Naive thymus-derived CD4-positive, alpha-beta T cell (primary cell): ENCODE measurements at places on chromosomes 6 and 20. TPM values are rescaled to one million over a fixed set of nuclear protein-coding genes. Genes with fewer than 3 reads are reported as not detected.
A peak's percentile ranks its signal among the peaks of the same experiment; 100 is the strongest.

The KCNK16 gene
- not detected in 2 replicates for total RNA-seq

The CST5 gene
- total RNA-seq = not detected

The RUNX2 gene
- 13.9 TPM for total RNA-seq

- no peak for DNase-seq
Measured at GRCh38 chr20:20546402-20546801, 166.0 kb downstream of the RALGAPA2 start.

GRCh38 chr6:131322125-131322524 lies 186.9 kb downstream of the AKAP7 start:
- DNase-seq = no peak

- DNase-seq = no peak
Measured at GRCh38 chr6:145749632-145750031, 14.3 kb upstream of the EPM2A start.

The TMEM14C gene
- 40.4 TPM for total RNA-seq

- no peak for DNase-seq
Measured at GRCh38 chr6:29947077-29947980, 5.0 kb downstream of the HLA-A start.

DNA sequence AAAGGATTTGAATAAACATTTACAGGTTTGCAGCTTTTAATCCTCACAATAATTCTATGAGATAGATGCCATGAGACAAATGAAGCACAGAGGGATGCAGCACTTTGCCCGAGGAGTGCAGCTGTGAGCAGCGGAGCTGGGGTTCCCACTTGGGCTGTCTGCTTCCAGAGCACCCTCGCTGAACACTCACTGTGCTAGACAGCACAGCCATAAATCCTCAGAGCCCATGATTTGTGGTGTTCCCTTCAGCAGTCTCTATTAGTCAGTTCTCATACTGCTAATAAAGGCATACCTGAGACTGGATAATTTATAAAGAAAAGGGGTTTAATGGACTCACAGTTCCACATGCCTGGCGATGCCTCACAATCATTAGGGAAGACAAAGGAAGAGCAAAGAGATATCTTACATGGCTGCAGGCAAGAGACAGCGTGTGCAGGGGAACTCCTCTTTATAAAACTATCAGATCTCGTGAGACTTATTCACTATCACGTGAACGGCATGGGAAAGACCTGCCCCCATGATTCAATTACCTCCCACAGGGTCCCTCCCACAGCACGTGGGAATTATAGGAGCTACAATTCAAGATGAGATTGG lies 25.3 kb upstream of the CTAGE9 start:
- no peak for DNase-seq

DNA sequence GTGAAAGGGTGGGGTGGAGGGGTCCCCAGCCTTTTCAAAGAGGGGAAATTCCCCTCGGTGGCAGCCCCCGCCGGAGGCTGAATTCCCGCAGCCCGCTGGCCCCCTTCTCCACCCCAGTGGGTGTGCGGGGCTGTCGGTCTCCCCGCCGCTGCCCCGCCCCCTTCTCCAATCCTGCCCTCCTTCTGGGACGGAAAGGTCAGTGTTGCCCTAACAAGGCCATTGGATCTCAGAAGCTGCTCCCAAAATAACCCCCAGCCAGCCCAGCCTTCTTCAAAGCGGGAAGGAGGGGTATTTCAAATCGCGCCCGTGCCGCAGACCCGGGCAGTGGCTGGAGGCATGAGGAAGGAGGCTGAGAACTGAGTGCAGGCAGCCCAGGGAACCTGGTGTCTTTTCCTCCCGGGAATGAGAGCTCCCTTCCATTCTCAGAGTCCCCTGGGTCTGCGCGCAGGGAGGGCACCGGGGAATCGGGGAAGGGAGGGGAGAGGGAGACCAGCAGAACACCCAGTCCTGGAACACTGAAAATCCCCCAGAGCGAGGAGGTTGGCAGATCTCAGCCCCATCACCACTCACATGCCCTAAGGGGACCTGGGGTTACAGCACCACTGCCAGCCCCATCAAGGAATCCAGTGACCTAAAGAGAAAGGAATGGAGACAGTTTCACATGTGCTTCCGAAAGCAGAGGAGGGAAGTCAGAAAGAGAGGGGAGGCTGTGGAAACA lies at the start of gene JPH2:
TSS of gene JPH2 (minus strand) at position 135 of the 718 bp plus-strand sequence. CDS start 483 bp downstream, outside the sequence.
- no peak for DNase-seq

DNA sequence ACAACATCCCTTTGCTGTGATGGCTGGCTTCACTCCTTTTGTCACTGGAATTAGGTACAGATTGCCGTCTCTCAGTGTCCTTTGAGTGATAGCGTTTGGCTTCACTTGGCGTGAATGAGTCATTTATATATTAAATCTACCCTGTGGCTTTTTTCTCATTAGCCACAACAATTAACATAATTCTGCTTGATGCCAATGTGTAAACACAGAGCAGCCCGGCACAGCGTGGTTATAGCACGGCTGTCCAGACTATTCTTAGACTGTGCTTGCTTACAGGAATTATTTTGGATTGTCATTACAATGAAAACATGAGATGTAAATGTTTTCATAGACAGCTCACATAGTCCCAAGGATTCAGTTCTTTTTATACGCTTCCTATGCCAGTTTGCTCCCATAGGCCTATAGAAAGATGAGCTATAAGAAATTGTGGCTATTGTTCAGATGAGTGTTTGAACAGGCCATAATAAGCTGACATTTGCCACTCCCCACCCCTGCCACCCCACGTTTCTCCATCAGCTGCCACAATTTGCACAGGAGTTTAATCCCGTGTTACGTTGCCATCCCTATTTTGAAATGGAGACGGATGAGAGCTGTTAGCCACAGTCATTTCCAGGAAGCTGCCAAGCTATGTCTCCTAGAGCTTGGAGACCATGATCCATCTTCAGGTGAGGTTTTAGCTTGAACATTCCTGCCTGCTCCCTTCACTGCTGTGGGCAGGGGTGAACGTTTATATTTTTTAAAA lies 65.9 kb downstream of the PPP1R14C start:
- no peak for DNase-seq

DNA sequence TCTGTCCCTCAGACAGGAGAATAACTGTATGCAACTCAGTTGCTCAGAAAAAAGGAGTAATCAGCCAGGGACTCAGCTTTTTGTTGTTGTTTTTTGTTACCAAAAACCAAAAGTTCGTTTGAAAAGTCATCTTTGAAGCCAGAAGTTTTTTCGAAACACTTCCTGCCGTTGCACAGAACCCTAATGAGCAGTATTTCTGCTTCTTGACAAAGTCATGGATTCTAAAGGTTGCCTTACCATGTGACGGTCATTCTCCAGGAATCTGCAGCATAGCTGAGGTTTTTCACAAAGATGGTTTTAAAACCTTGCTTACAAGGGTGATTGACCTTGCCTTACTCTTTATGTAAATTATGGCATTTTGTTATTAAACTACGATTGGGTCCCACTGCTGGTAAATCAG lies 1.9 kb downstream of the RAB32 start:
- DNase-seq = no peak

DNA sequence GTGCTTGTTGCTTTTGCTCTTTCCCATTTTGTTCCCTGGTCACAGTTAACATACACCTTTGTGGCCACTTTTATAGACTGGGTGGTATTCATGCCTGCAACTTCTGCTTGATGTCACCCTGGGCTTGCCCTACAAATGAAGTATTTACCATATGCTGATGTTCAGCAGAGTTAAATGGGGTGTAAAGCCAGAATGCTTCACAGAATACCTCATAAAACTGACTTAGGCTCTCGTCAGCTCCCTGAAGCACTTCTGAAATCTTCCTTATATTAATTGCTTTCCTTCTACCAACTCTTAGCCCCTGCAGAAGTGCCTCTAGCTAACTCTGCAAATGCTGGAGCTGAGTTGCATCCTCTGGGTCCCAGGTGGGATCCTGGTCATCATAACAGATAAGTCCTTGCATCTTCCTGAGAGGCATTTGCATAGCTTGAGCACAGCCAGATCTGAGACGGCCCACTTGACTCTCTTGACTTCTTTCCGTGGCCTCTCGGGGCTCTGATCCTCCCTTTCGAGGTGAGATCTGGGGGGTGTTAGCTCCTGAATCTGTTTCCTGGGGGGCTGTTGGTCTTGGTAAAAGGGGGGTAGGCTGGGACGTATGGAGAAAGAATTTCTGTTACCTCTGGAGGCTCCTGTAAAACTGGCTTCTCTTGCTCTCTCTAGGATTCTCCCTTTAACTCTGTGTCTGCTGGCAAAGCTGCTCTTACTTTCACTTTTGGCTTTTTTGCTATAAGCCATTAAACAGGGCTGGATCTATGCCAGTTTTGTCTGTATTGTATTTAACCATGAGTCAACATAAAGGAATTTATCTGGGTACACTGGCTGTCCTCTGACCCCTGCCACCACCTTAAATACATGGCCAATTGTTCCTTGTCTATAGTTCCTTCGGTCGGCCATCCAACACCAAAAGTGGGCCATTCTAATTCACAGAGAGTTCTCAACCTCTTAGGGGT lies 223.0 kb upstream of the SYNCRIP start:
- no peak for DNase-seq

The ANKRD66 gene
- not detected for total RNA-seq

- DNase-seq = peak; percentile 83
Measured at GRCh38 chr6:169959136-169960002, 207.9 kb downstream of the ERMARD start.

DNA sequence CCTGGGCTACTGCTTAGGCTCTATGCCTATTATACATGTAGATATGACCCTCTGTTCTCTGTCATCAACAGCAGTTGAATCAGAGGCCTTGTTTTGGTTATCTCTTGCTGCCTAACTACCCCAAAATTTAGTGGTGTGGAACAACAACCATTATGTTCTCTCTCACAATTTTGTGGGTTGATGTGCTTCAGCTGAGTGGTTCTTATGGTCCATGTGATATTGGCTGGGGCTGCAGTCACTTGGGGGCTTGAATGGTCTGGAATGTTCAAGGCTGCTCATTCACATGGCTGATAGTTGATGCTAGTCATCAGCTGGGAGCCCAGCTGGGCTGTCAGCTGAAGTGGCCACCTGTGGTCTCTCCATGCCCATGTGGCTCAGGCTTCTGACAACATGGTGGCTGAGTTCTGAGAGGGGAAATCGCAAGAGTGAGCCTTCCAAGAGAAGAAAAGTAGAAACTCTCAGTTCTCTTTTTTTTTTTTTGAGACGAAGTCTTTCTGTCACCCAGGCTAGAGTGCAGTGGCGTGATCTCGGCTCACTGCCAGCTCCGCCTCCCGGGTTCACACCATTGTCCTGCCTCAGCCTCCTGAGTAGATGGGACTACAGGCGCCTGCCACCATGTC lies 47.8 kb downstream of the SHLD1 start:
- no peak for DNase-seq

GRCh38 chr6:14743474-14744211 lies 502.2 kb upstream of the JARID2 start:
- DNase-seq = no peak

- DNase-seq = no peak
Measured at GRCh38 chr6:106215608-106216007, 110.0 kb downstream of the ATG5 start.

The C20orf144 gene
- not detected for total RNA-seq

The MAPK14 gene
- total RNA-seq = 47.2 TPM

GRCh38 chr6:157229713-157230112 lies 93.6 kb downstream of the TMEM242 start:
- DNase-seq = no peak

- DNase-seq = no peak
Measured at GRCh38 chr6:75169689-75170586, 35.9 kb downstream of the COL12A1 start.

DNA sequence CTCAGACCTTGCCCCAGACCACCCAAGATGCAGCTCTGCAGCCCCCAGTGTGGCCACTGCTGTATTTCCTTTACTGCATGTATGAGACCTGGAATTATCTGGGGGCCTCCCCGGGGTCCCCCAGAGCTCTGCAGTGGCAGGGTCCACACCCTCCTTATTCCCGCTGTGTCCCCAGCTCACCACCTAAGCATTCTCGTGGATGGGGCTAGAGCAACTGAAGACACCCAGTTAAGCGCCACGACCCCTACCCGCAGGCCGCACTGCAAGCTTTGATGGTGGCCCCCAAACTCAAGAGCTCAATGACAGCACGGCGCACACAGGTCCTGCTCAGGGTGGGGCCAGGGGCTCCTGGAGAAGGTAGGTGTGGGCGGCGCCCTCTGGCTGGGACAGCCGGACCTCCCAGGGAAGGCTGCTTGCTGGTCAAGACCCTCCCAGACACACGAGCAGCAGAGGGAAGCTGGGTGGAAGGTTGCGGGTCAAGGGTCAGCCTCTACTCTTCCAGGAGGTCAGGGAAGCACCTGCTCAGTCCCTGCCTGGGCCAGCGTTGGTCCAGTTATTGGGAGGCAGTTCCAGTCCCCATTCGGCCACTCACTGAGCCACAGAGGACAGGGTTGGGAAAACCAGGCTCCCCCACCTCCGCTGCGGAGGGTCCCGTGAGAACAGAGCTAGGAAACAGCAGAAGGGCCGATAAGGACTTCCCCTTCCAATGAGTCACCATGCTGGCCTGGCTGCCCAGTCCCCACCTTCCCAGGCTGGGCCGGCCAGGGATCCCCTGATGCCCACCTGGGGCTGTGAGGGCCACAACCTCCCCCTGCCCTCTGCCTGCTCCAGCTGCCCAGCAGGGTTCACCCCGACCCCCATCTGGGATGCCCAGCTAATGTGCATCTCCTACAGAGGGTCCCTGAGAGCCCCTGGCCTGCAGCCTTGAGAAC lies 2.9 kb downstream of the LAMA5 start:
- no peak for DNase-seq

DNA sequence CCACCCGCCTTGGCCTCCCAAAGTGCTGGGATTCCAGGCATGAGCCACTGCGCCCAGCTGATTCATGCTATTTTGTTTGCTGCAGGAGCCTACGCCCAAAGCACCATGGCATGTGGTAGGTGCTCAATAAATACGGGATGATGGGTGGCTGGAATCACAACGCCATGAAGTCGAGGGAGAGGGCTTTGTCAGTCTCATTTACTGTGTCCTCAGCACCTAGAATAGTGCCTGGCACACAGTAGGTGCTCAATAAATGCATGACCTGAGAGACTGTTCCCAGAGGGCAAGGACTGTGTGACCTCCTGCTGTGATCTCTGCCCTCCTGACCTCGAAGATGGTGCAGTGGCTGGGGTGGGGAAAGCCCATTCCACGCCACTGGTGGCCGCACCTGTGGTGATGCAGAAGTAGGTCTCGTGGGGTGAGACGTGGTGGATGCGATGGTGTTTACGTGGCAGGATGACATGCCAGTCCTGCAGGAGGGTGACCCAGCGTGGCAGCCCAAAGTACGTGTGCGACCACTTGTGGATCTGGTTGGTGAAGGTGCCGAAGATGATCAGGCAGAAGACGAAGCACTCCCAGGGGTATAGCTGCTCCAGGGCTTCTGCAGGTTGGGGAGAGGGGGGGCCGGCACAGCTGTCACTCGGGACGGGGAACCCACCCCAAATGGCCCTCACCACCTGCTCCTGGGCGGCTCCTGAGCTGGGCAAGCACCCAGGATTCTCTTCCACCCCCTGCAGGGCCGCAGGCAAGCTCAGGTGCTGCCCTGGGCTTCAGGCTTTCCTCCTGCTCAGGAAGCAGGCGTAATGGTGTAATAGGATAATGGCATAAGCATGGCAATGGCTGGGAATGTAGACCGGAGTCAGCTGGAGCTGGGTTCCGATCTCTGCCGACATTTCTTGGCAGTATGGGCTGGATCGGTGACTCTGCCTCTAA lies 14.9 kb upstream of the UBE2V1 start:
- DNase-seq = no peak

GRCh38 chr6:74991573-74992332 lies 214.1 kb downstream of the COL12A1 start:
- no peak for DNase-seq

GRCh38 chr6:146650799-146651481 lies 52.2 kb downstream of the ADGB start:
- DNase-seq = no peak
